ENCODE measurements at places on chromosomes 5 and 9. TPM values are rescaled to one million over a fixed set of nuclear protein-coding genes. Genes with fewer than 3 reads are reported as not detected.

- no peak for DNase-seq
Observed at GRCh38 chr5:96124589-96124988, 162.9 kb upstream of the ELL2 start.

SPATA24 gene
- polyA plus RNA-seq = 13.3 TPM

PCDHB7 gene
- 4.0 TPM for polyA plus RNA-seq

MYMK gene
- not detected for polyA plus RNA-seq

DNAH5 gene
- 0.40 TPM for polyA plus RNA-seq

DNA sequence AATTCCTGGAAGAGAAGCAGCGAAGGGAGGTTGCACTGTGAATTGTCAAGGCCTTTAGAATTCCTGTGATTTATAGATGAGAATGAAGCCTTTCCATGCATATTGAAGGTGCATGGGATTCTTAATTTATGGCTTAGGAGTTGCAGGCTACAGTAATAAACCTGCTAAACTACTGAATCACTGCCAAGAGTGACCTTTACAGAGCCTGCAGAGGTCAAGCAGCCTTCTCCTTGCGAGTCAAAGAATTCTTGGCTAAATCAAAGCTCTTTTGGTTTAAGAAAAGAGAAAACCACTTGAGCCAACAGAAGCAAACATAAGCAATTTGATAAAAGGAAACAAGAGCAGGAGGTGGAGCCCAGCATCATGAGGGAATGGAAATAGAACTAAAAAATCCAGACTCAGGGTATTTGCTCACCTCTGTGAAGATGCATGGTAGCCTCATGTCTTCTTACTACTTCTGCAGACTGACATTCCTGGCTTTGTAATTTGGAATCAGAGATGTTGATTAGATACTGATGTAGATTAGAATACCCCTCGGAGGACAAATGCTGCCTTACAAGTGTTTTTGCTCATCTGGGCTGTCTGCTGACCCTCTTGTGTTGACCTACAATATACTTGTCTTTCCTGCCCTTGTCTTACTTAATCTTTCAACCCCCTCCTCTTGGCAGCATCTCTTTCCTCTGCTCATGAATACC, 90.3 kb upstream of the IFNK start:
- DNase-seq = no peak

- no peak for DNase-seq
Observed at GRCh38 chr5:134637116-134637721, 4.6 kb upstream of the SAR1B start.

FXN gene
- 17.7 TPM for polyA plus RNA-seq

Data from left renal pelvis (tissue), 4 donors.